ENCODE measurements at places on chromosomes 1 and 21.
A peak's percentile ranks its signal among the peaks of the same experiment; 100 is the strongest.

DNA sequence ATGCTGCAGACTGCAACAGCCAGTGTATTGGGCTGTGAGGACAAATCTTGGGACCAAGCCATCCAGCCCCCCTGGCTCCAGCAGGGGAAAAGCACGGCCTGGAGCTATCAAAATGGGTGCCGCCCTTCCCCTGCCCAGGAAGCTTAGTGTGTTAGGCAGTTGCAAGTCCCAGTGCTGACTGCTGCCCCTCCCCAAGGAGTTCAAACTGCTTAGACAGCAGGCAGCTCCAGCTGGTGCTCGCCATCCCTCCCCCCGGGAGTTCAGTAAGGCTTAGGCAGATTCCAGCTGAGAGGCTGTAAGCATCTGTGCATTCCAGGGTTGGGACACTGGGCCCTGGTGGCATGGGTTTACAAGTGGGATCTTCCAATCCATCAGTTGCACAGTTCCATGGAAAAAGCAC, 579.6 kb upstream of the NR5A2 start:
- no peak for DNase-seq

- no peak for DNase-seq
These were observed 19.2 kb downstream of the S100A7 start for GRCh38 chr1:153441238-153441755.

- no peak for DNase-seq
These were observed 124.7 kb downstream of the EIF4G3 start for GRCh38 chr1:21052034-21052433.

DNA sequence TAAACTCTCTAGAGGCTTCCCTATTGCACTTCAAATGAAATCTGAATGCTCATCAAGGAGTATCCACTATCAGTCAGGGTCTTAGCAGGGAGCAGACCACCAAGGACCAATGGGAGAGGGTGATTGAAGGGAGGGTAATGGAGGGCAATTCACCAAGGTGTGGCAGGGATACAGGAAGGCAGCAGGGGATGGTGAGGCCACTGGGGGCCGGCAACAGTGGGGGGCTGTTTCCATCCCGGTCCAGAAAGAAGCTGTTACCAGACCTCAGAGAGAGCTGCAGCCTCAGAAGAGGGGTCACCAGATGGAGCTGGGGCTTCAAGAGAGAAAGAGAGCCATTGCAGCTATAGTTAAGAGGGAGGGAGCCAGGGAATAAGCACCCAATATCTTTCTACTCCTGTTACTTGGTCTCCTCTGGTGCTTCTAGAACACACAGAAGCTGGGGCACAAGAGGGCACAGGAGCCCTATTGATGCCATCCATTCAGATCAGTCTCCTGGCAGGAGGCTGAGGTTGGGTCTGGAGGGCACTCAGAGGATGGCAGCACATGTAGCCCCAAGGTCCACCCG, 417.6 kb downstream of the PTPRU start:
- DNase-seq, result no peak

- DNase-seq, result peak; percentile 92
These were observed at the start of gene RUNX1 for GRCh38 chr21:35048706-35049617. TSS of gene RUNX1 (minus strand) at chr21:35049302.

DNA sequence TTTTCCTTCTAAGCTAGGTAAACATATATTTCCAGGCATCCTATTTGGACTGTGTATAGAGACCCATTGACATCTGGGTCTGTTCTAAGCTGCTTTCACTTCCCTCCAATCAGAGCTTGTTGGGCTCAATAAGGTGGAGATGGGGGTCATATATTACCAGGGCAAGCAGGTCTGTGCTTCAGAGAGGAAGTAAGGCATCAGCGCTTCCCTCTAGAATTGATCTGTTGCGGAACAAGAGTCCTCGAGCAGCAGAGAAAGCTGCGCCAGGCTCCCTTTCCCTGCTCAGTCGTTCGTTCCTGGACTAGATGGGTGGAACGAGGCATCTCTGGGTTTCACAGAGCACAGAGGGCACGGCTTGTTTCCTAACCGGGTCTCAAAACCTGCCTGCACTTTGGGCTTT, 63.5 kb downstream of the DISC1 start:
- no peak for DNase-seq
